ENCODE measurements at places on chromosomes 1 and 21.

DNA sequence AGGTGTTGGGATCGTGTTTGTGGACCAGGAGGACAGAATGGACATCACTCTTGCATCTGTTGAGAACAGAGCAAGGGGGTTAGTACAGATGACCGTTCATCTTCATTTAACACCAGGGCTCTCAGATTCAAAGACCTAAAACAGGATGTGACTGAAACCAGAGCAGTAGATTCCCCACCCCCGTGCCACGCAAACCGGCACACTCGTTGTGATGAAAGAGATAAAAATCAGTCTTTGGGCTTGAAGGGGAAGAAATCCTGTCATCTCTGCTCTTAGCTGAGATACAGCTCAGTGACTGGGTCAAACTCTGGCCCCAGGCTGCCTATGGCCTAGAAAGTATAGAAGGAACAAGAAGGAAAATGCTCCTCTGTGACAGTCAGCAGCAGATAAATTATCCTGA lies 146.2 kb upstream of the KRTAP19-8 start:
- DNase-seq: no peak

DNA sequence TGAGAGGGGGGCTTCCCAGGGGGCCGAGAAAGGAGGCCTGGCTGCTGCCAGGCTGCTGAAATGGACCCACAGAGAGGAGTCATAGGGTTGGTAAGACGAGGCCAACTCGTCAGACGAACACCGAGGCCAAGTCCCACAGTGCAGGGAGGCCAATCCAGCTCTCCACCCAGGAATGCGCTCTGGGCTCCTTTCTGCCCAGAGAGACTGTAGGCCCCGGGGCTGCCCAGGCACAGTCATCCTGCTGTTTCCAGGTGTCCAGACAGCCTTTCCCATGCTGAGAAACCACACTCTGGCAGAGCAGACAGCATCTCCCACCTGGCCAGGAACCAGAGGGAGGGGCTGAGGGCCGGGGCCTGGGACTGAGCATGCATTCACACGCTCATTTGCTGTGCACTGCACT lies 26.7 kb upstream of the RSPO1 start:
- no peak for DNase-seq

DNA sequence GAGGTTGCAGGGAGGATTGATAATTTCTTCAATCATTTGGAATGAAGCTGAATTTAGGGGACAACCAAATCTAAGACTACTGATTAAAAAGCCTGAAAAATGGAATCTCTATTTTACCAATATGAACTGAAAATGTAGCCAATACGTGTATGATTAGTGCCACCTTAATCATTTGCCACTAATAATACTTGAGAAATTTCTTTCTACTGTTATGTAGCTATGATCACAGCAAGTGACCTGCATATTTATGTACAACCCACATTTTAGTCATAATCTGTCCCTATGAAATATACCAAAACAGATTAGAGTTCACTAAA lies 6.5 kb downstream of the COLGALT2 start:
- no peak for DNase-seq

GRCh38 chr1:7783178-7783711 lies 846 bp upstream of the PER3 start:
- DNase-seq: peak; percentile 53

GRCh38 chr21:33063375-33063883 lies 6.5 kb upstream of the OLIG1 start:
- DNase-seq: no peak

- no peak for DNase-seq
Observed at GRCh38 chr21:16216288-16216962, 486.6 kb downstream of the USP25 start.

GRCh38 chr21:36654324-36654723 lies 44.6 kb upstream of the SIM2 start:
- DNase-seq: no peak

DNA sequence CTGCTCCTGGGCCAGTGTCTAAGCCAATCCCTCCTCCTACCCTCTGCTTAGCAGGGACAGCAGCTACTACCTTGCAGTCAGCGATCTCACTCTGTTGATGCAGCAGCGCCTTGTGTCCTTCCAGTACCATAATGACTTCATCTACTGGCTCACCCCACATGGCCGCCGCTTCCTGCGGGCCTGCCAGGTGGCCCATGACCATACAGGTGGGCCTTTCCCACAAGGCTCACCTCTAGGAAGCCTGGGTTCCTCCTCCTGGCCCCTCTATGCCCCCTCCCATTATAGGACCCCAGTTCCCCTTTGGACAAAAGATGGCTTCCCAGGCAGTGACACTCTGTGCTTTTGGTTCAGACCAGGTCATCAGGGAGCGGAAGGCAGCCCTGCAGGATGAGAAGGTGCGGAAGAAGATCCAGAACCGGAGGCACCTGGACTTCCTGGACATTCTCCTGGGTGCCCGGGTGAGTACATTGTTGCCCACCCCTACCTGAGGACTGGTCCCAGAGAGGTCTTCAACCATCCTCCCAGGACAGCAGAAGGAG lies 15.1 kb downstream of the CYP4B1 start:
- DNase-seq: no peak

DNA sequence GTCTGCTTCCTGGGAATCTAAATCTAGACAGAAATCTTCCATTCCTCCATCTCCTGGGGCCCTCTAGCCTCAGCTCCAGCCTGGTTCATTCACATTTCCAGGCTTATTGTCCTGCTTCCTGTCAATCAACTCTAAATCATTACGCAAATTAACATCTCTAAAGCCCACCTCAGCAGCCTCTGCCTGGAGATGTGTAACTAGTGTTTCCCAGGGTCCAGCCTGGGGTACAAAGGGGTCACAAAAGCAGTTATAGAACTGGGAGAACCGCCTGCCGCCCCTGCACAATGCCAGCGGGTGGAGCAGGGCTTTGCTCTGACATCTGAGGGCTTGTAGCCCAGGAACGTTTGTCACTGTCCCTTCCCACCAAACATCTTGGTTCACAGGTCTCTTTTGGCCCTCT lies 373.5 kb downstream of the RRAGC start:
- DNase-seq: no peak

- DNase-seq: no peak
Observed at GRCh38 chr1:231940701-231941100, 314.1 kb downstream of the DISC1 start.

GRCh38 chr21:33964706-33965325 lies 49.2 kb upstream of the ATP5PO start:
- DNase-seq: no peak

DNA sequence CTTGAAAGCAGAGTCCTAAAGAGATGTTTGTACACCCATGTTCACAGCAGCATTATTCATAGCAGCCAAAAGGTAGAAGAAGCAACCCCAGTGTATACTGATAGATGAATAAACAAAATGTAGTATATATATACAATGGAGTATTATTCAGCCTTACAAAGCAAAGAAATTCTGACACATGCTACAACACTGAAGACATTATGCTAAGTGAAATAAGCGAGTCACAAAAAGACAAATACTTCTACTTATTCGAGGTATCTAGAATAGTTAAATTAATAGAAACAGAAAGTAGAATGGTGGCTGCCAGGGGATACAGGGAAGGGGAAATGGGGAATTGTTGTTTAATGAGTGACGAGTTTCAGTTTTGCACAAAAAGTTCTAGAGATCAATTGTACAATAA lies 23.5 kb downstream of the COP1 start:
- DNase-seq: no peak

DNA sequence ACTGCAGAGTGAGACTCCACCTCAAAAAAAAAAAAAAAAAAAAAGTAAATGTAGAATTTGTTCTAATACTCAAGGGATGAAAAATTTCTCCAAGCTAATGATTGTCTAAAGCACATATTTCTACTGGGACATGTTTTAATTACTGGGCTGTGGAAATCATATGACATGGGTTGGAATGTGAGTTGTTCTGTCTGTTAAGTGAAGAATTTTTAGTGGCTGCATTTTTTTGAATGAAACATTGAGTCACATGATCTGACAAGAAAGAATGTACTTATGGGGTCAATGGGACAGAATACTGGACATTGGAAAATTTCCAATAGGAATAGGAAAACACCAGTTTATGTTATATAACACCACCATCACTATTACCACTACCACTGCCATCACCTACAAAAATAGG lies 123.8 kb upstream of the IVNS1ABP start:
- no peak for DNase-seq

DNA sequence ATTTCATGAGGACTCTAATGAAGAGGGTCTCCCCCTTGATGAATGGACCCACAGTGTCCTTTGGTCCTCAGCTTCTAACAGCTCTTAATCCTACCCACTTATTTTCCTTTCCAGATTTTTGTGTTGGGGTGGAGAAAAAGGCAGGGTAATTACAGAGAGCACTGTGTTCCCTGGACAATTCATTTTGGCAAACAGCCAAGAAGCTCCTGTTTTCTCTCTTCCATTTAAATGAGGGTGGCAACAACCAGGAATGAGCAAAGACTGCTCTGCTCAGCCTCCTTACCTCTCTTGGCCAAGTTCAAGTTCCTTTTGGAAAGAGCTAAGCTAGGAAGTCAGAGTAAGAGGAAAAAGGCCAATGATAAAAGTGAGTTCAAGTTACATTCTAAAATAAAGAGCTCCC lies 11.9 kb downstream of the XKR8 start:
- no peak for DNase-seq

GRCh38 chr21:42565206-42565810 lies 51.7 kb downstream of the SLC37A1 start:
- DNase-seq: no peak

DNA sequence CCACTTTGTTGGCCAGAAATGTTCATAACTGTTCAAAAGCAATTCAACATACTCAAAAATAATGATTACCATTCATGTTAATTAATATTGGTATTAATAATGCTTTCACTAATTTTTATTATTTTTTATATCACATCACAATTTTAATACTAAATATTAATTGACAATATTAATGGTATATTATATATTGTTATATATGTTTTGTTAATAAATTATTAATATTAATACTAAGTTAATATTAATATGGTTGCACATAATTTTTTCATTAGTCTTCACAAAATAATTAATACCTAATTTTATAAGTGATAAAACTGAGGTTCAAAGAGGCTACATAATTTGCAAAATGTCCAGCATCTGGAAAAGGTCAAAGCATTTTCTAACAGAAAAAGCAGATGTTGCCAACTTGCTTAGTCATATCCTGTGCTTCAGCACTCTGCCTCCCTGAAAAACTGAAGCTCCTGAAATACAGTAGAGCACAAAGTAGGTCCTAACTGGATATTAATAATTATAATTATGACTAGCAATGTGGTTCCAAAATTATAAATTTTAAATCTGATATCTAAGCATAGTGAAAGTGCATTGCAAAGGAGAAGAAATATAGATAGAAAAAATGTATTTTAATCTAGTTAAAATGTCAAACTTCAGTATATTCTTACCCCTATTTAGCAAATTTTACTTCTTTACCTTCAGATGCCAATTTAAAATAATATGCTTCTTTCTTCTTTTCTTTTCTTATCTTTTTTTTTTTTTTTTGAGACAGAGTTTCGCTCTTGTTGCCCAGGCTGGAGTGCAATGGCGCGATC lies 123.2 kb upstream of the TNFSF4 start:
- no peak for DNase-seq

- DNase-seq: no peak
Observed at GRCh38 chr21:35252831-35253230, 203.7 kb upstream of the RUNX1 start.

- no peak for DNase-seq
Observed at GRCh38 chr1:200518524-200518923, 102.0 kb downstream of the KIF14 start.

DNA sequence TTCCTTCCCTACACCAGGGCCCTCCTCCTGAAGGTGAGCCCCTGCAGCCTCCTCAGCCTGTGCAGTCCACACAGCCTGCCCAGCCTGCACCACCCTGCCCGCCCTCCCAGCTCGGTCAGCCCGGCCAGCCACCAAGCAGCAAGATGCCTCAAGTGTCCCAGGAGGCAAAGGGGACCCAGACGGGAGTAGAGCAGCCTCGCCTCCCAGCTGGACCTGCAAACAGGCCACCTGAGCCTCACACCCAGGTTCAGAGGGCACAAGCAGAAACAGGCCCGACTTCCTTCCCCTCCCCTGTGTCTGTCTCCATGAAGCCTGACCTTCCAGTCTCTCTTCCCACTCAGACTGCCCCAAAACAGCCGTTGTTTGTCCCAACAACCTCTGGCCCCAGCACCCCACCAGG lies 38.8 kb downstream of the ZBTB17 start:
- DNase-seq: peak; percentile 5

- no peak for DNase-seq
Observed at GRCh38 chr1:2528016-2528415, 1.6 kb upstream of the PANK4 start.

GRCh38 chr1:203273869-203274602 lies 31.3 kb upstream of the BTG2 start:
- DNase-seq: no peak

DNA sequence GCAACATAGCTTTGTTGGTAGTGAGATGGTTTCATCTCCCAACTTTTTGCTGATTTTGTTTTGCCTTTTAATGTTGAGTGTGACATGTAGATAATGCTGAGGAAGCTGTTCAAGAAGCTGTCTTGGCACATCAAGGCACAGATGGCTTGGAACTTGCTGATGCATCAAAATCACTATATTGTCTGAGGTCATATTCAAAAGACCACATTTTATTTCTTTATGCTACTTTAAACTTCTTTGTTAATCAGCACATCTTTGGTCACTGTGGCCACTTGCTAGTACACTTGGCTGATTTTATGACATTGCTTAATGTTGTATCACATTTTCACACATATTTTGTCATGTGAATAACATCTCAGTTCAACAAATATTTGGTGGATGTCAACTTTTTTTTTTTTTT lies 87.1 kb upstream of the BCL10 start:
- DNase-seq: no peak

- no peak for DNase-seq
Observed at GRCh38 chr1:20982316-20982715, 194.4 kb downstream of the EIF4G3 start.

- no peak for DNase-seq
Observed at GRCh38 chr1:223856386-223856785, 10.6 kb upstream of the TP53BP2 start.

DNA sequence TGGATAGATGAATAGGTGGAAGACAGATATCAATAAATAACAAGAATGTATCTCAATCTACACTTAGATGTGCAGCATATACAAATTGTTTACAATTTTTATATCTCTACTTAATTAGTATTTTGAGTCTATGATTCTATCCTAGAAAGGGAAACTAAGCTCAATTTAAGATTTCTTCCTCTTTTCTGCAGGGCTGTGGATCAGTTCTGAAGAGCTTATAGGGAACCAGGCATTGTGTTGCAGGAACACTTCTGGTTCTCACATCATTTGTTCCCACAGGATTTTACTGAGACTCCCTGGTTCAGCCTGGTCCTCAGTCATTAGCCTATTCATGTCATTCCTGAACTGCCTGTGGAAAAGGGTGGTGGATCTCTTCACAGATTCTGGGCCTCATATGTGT lies 105.8 kb downstream of the TNFSF18 start:
- DNase-seq: no peak

GRCh38 chr1:80731241-80731894 lies 1069.4 kb upstream of the ADGRL2 start:
- DNase-seq: no peak

- DNase-seq: no peak
Observed at GRCh38 chr1:225851805-225852204, 30.4 kb downstream of the TMEM63A start.

- no peak for DNase-seq
Observed at GRCh38 chr1:110857964-110858948, 14.7 kb upstream of the CD53 start.
